ENCODE measurements at places on chromosomes 16 and 17.

GRCh38 chr16:62764572-62764971 is 728.3 kb upstream of the CDH8 start:
- DNase-seq: no peak

- no peak for DNase-seq
These were observed 1.0 kb upstream of the TTYH2 start for GRCh38 chr17:74212209-74212912.

GRCh38 chr16:73448970-73449369 is 401.0 kb upstream of the ZFHX3 start:
- no peak for DNase-seq

- DNase-seq: no peak
These were observed 35.0 kb downstream of the MAPT start for GRCh38 chr17:45929344-45929743.

DNA sequence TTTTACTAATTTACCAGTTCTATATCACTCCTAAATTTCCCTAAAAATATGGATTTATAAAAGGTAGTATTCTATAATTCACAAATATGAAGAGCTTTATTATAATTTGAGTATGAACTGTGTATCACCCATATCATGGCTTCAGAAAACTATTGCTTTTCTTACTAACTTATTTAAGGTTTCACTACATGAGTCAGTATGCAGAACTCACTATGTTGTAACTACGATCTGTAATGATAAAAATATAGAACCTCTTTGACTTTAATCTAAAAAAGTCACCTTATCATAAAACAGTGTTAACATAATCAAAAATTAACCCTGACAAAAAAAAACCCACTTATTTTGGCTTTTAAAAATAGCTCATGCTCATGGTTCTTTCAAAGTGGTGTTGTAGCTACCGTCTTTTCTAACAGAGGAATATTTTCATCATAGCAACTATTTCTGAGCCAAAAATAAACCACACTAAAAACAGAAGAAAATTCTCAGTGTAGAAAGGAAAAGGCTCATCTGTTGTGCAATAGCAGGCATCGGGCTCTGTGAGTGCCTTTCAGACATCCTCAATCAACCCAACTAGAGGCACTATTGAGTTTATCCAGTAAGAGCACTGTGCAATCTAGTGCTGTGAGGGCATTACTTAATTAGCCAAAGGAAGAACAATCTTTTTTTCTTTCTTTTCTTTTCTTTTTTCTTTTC is 42.1 kb downstream of the ITGAM start:
- peak; percentile 17 for DNase-seq

GRCh38 chr16:1972490-1972877 is 631 bp downstream of the TBL3 start:
- DNase-seq: no peak

DNA sequence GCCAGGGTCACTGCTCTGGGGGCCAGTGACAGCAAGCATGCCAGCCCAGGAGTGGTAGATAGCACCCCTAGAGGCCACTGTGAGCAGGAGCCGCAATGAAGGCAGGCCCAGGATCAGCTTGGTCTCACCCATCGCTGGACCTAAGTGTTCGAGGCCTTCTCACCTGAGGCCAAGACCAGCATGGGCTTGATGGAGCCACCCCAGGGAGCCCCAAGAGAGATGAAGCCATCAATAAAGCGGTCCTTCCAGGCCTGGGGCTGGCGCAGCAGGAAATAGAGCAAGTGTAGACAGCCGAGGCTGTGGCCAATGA is 1.8 kb downstream of the LCAT start:
- DNase-seq: no peak

GRCh38 chr17:61064087-61064951 is 335.3 kb upstream of the TBX2 start:
- DNase-seq: no peak

- DNase-seq: no peak
These were observed 17.7 kb downstream of the PIMREG start for GRCh38 chr17:6461792-6462524.
